ENCODE measurements at places on chromosomes 13 and 19.

DNA sequence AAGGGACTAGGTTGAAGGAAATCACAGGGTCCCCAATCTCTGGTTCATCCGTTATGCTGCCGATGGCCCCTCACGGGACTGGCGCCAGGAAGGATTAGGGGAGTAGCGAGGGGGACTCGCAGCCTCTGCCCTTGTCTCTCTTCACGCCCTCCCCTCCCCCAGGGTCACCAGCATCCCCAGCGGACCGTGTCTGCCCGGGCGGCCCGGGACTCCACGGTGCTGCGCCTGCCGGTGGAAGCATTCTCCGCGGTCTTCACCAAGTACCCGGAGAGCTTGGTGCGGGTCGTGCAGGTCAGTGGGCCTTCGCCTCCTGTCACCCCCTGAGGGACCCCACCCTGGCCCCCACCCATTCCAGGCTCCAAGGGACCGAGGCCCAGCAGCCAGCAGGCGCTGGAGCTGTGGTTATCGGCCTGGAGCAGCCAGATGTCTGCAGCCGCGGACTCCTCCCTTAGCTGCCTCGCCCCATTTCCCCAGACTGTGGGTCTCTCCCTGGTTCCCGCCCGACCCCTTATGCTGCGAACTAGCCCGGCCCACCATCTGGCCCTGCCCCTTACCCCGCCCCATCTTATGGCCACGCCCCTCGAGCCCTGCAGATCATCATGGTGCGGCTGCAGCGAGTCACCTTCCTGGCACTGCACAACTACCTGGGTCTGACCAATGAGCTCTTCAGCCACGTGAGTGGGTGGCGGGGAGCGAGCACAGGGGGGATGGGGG lies 5.4 kb downstream of the PNPLA6 start:
- DNase-seq: no peak

DNA sequence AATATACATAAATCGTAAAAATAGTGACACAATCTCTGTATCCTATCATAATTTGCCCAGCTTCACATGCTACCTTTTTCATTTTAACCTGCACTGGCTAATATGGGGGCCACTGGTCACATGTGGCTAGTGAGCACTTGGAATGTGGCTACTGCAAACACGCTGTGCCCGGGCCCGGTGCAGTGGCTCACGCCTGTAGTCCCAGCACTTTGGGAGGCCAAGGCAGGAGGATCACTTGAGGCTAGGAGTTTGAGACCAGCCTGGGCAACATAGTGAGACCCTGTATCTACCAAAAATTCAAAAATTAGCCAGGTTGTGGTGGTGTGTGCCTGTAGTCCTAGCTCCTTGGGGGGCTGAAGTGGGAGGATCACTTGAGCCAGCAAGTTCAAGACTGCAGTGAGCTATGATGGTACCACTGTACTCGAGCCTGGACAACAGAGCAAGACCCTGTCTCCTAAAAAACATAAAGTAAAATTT lies 1.5 kb upstream of the N4BP2L1 start:
- DNase-seq: no peak

GRCh38 chr19:19571071-19571786 lies 33.2 kb downstream of the CILP2 start:
- DNase-seq: no peak

GRCh38 chr13:80342471-80343371 lies 1.8 kb upstream of the SPRY2 start:
- no peak for DNase-seq

- no peak for DNase-seq
These were observed 2.9 kb downstream of the HTR2A start for GRCh38 chr13:46893798-46894560.

DNA sequence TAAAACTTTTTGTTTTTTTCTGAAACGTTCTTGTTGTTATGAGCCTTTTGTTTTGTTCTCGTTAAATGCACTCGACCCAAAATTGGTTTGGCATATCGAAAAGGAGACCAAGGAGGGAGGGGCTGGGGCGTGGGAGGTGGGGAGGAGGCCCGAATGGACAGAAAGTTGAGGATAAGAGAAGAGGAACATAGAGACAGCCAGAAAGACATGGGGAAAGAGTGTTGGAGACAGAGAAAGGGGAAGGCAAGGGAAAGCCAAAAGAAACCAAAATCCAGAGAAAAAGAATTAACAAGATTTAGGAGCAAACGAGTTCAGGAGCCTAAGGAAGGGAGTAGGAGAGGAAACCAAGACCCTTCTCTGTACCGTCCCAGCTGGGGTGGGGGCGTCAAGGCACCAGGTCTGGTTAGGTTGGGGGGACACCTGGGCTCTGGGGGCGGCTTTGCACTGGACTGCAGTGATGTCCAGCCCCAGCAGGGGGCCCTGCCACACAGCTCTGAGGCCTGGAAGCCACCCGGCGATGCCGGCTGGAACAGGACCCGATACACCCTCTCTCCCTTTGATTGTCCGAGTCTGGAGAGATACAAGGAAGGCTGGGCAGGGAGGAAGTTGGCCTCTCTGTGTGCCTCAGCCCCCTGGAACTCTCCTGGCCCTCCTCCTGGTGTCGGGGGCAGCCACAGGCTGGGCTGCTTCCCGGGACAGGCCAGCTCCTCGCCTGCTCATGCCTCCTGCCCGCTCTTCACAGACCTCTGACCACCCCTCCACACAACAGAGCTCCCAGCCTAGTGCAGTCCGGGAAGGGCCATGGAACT lies 11.6 kb upstream of the ASF1B start:
- no peak for DNase-seq

DNA sequence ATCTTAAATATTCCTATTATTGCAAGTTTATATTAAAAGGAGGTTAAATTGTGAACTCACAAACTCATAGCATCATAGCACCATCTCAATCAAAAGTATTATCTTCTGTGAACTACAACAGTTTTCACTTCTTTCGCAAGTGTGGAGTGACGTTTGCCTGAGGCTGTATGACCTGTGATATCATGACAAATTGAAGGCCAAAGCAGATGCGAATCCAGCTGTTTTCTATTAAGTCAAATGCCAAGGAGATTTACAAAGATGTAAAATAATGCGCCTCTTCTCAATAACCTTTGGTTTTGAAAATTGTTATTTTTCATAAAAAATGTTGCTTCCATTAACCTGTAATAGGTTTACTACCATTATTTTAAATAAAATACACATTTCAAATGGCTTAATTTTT lies 7.6 kb upstream of the PEG3 start:
- no peak for DNase-seq

GRCh38 chr19:5048091-5048726 lies 79.3 kb downstream of the KDM4B start:
- no peak for DNase-seq

- no peak for DNase-seq
These were observed 24.7 kb downstream of the PNPLA6 start for GRCh38 chr19:7560255-7560654.

- DNase-seq: no peak
These were observed 24.9 kb downstream of the SLC8A2 start for GRCh38 chr19:47446534-47447469.

DNA sequence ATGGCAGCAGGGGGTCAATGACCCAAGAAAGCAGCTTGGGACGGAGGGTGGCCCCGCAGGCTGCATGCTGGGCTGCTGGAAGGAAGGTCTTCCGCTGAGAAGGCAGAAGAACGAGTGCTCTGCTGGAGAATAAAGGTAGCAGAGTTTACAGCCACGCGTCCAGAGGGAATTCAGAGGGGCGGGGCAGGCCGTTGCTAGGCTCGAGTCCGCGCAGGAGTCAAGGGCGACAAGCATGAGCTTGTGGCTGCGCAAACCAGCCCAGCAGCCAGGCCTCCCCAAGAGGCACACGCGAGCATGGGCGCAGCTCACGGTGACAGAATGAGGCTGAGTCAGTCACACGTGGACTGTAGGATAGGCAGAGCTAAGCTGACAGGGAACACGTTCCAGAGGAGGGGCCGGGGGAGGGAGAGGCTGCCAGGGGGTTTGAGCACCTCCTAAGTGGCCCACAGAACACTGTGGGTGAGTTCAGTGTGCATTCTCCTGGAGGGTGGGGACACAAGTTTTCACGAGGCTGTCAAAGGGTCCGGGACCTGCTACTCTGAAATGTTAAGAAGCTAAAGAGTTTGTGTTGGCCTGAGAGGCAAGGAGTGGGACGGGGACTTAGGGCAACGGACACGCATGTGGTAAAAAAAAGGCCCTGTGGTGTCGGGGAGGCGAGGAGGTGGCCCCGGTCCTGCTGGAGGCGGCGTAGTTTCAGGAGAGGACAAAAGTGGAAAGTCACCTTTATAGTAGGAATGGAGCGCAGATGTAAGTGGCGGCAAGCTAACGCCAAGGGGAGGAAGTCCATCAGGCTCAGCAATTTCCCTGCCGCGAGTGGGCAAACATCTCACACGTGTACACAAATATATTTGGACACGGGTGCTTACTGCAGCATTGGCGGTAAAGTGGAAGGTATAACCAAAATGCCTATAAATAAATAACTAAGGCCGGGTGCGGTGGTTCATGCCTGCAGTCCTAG lies 17.7 kb downstream of the RFX2 start:
- DNase-seq: no peak

DNA sequence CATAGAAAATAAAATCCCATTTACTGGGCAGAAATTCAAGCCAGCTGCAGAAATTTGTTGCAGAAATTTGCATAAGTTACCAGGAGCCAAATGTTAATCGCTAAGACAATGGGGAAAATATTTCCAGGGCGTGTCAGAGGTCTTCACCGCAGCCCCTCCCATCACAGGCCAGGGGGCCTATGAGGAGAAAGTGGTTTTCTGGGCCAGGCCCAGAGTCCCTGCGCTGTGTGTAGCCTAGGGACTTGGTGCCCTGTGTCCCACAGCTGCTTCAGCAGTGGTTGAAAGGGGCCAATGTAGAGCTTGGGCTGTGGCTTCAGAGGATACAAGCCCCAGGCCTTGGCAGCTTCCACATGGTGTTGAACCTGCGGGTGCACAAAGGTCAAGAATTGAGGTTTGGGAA lies 278.9 kb upstream of the PCDH9 start:
- no peak for DNase-seq

GRCh38 chr13:33561627-33562026 lies 256.3 kb upstream of the RFC3 start:
- DNase-seq: no peak

- DNase-seq: no peak
These were observed 10.1 kb downstream of the ANO8 start for GRCh38 chr19:17324357-17325114.

DNA sequence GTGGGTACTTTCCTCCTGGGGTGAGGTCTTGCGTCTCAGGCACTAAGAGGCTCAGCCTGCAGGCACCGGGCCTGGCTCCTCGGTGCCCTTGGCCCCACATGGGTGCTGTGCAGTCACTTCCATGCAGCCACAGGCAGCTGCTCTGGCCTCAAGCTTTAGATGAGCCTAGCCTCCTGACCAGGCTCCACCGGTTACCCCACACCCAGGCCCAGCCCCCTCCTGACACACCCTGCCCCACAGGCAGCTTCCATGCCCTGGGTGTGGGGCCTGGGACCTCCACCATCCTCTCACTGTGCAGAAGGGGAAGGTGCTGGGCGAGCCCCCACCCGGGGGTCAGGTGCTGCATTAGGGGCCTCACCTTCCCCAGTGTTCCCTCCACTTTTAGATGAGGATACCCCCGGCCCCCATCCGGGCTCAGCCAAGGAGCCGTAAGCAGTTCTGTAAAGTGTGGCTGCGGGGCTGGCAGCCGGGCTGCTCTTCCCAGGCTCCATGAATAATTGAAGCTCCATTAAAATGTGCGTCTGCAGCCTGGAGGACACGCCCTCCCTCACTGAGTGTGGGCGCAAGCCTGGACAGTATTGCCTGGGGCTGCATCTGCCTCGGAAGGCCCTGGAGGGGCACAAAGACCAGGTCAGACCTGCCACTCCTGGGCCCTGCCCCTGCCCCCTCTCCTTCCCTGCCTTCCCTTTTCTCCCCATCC lies 72.5 kb upstream of the KCTD15 start:
- no peak for DNase-seq

- no peak for DNase-seq
These were observed 24.7 kb downstream of the NFIX start for GRCh38 chr19:13020002-13020414.

DNA sequence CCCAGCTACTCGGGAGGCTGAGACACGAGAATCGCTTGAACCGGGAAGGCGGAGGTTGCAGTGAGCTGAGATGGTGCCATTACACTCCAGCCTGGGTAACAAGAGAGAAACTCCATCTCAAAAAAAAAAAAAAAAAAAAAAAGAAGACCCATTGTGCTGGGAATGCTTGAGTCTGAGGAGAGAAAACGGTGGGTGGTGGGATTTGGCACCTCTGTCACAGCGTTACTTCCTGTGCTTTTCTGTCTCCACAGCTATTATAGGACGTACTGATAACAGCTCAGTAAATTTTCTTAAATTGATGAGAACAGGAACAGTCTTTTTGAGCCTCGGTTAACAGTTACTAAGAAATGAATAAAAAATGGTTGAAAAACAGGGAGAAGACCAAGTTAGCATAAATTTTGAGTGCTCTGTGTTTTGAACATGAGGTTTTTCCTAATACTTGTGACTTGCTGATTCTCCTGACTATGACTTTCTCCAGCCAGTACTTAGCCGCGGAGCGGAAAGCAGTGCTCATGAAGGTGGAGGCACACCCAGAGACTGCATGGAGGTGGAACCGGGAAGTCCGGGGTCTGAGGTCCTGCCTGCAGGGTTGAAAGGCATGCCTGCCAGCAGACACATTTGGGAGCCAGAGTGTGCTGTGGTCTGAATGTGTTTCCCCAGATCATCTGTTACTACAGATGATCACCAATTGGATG lies 55.3 kb upstream of the TEX29 start:
- no peak for DNase-seq

- no peak for DNase-seq
These were observed 335 bp upstream of the SOX1 start for GRCh38 chr13:112066624-112067004.

DNA sequence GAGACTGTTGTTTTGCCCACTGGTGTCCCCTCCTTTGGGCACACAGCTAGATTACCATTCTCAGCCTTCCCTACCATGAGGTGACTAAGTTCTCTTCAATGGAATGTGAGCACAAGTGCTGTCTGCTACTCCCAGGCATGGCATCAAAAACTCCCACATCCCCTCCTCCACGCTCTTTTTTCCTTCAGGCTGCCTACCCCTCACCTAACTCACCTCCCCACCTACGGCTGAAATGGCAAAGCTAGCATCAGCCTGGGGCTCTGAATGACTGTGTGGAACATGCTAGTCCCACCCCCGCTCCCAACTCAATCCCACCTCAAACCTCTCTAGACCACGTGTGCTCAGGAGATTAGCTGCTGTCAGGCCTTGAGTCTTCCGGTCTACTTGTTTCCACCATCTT lies 512.2 kb downstream of the DIAPH3 start:
- DNase-seq: no peak

- DNase-seq: no peak
These were observed 189.5 kb downstream of the SLITRK1 start for GRCh38 chr13:83692800-83693199.

GRCh38 chr13:31528176-31528575 lies 211.2 kb upstream of the RXFP2 start:
- no peak for DNase-seq

DNA sequence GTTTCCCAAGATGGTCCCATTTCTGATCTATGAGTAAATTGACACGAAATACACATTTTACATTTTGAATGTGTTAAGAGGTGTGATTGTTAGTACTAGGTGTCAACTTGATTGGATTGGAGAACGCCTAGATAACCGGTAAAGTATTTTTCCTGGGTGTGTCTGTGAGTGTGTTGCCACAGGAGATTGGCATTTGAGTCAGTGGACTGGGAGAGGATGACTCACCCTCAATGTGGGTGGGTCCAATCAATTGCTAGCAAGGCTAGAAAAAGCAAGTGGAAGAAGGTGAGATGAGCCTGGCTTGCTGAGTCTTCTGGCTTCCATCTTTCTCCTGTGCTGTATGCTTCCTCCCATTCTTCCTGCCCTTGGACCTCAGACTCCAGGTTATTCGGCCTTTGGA lies 960.7 kb upstream of the PCDH9 start:
- peak; percentile 27 for DNase-seq

GRCh38 chr19:32022044-32022640 lies 323.3 kb upstream of the ZNF507 start:
- no peak for DNase-seq

- no peak for DNase-seq
These were observed 110.3 kb upstream of the ABCC4 start for GRCh38 chr13:95411428-95412040.

Measured in HS-27A (cell line).